ENCODE measurements at places on chromosomes 13 and 19. TPM values are rescaled to one million over a fixed set of nuclear protein-coding genes. Genes with fewer than 3 reads are reported as not detected.

Gene CYP4F2
- not detected for total RNA-seq

Gene SIGLEC5
- not detected for total RNA-seq

GRCh38 chr19:30167206-30167868 is 204.8 kb upstream of the ZNF536 start:
- DNase-seq, result no peak

Gene TPT1
- 3,228 TPM for total RNA-seq
